Astrocyte (in vitro differentiated cells and primary cell): ENCODE measurements at places on chromosomes 11 and 22. TPM values are rescaled to one million over a fixed set of nuclear protein-coding genes. Genes with fewer than 3 reads are reported as not detected.

ZNF143 gene
- 20.9 and 28.3 TPM in 2 replicates for total RNA-seq

ELMOD1 gene
- 0.34 and 0.52 TPM in 2 replicates for total RNA-seq

MPZL2 gene
- 0.50 and 0.95 TPM in 2 replicates for total RNA-seq

DEUP1 gene
- total RNA-seq = 0.41 and 0.91 TPM in 2 replicates

HSPB2 gene
- not detected in 2 replicates for total RNA-seq

TRPM5 gene
- total RNA-seq = not detected in 2 replicates

TSPO gene
- total RNA-seq = 124 and 126 TPM in 2 replicates

CSF2RB gene
- 0.09 and 0.31 TPM in 2 replicates for total RNA-seq

INS gene
- not detected in 2 replicates for total RNA-seq

GRM5 gene
- 0.30 and 0.70 TPM in 2 replicates for total RNA-seq

OLFML1 gene
- total RNA-seq = not detected in 2 replicates

F2 gene
- 0.57 and 0.60 TPM in 2 replicates for total RNA-seq

CACNA1I gene
- total RNA-seq = 0.11 and 0.17 TPM in 2 replicates

DNA sequence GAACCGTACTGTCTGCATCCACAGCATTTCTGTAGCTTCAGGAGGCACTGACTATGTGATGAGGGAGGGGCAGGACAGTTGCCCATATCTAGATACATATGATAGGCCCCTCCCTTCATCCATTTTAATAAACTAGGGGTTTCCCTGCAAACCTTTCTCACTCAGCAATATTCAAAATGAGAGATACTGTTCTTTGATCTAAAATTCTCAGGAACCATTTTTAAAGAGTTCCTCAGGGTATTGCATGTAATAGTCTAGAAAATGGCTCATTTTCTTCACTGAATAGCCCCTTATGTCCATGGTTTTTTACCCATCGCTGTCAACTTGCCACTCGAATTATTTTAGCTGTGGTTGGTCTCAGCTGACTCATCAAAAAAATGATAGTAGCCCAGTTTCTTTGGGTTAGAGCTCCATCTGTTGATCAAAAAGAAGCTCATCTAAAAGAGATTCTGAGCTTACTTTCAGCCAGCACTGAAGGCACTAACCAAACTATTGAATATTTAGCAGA, 37.0 kb upstream of the DNAJB7 start:
- peak; percentile 40 for DNase-seq

DNA sequence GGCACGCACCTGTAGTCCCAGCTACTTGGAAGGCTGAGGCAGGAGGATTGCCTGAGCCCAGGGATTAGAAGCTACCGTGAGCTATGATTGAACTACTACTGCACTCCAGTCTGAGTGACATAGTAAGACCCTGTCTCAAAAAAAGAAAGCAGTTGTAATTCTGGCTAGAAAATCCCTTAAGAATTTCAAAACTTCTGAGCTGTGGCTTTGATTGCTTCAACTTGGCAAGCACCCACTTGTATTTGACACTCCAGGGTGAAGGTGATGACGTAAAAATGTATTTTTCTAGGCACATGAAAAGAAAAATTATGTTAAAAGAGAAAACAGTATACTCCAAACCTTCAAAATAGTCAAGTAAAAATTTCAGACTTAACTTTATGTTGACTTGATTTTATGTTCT, 23.6 kb upstream of the ALKBH3 start:
- no peak for DNase-seq

- no peak for DNase-seq
These were observed 706 bp upstream of the CXCR5 start for GRCh38 chr11:118883004-118883367.

GRCh38 chr11:118434123-118434552, 2.2 kb upstream of the KMT2A start:
- DNase-seq = peak; percentile 52

GRCh38 chr11:66061268-66061667, 8.8 kb upstream of the PACS1 start:
- DNase-seq = no peak

DNA sequence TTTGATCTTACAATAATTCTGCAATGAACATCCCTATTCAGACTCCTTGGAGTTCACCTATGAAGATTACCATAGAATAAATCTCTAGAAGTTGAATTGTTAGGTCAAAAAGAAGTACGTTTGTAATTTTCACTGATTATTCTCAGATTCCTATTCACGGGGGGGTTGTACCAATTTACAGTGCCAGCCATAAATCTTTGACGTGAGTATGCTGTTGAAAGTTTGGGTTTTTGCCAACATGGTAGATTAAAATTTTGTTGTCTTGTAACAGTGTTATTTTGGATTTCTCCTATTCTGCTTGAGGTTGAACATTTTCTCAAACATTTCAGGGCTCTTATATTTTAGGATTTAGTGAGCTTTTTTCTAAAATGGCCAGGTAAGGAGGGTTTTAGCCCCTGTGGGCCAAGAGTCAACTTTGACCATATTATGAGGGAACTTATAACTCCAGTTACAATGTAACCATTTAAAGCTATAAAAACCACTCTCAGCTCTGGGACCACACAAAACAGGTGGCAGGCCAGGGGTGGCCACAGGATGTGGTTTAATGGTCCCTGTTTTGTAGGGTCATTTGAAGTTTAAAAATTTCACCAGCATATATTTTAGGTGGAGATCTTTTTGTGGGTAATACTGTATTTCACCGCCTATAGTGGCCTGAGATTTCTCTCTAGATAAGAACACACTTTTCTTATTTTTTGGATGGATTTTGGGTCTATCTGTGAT, 25.8 kb downstream of the GGTLC2 start:
- DNase-seq = no peak

DNA sequence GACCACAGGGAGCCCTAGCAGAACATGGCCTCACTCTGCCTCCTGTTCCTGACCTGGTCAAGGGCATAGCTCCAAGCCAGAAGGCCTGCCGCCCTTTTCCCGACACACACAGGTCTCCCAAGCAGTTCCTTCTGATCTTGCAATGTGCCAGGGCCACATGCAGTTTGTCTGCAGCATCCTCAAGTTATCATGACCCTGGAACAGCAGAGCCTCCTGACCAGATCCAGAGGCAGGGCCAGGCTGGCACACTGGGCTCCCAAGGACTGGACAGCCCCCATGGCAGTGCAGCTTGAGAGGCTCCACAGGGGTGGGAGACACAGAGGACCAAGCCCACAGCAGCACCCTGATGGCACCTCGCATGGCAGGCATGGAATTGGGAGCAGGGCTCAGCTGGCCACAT, 31.2 kb downstream of the GNAZ start:
- no peak for DNase-seq

- DNase-seq = peak; percentile 28
These were observed at the start of gene TUBA8 for GRCh38 chr22:18110194-18110953. TSS of gene TUBA8 (plus strand) at chr22:18110809. CDS start at chr22:18110866, 57 bp downstream.

- DNase-seq = peak; percentile 90
These were observed 200.8 kb downstream of the LUZP2 start for GRCh38 chr11:24697522-24698111.

- no peak for DNase-seq
These were observed 4.7 kb upstream of the KDELR3 start for GRCh38 chr22:38462960-38463784.

GRCh38 chr22:46139895-46140350, 10.4 kb upstream of the PPARA start:
- DNase-seq = no peak

DNA sequence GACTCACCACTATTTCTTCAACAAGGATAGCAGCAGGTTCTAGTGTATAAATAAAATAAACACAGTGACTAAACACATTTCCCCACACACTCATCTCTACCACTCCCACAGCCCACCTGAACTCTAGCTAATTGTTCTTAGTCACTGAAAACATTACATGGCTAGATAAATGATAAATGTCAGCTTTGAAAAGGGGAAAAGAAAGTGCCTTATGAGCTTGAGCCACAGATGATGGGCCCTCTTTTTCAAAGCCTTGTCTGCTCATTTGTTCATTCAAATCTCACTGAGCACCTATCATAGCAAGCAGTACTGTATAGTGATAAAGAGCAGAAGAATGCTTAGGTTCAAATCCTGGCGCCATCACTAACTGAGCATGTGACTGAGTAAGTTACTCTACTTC, 58.3 kb downstream of the SIK3 start:
- peak; percentile 42 for DNase-seq

DNA sequence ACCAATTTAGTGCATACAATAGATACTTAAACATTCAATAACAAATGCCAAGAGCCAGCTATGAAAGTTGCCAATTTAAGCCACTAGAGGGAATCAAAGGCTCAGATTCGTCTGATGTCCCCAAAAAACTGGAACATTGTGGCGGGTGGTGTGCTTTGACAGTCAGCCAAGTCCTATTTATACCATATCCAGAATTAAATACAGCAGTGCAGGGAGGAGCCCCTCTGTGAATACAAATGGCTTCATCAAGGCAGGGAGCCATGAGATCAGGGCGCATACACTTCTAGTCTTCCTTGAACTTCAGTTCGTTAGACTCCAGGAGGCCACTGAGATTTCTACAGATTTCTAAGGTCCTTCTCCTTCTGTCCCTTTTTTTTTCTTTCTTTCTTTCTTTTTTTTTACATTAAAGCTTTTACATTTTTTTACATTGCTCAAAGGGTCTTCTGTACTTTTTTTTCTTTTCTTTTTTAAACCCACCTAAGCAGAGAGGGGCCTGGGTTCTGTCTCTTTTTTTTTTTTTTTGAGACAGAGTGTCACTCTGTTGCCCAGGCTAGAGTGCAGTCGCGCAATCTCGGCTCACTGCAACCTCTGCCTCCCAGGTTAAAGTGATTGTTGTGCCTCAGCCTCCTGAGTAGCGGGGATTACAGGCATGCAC, 41.5 kb upstream of the HSPA8 start:
- peak; percentile 45 for DNase-seq

- no peak for DNase-seq
These were observed 340.5 kb downstream of the TENM4 start for GRCh38 chr11:79100093-79100910.

DNA sequence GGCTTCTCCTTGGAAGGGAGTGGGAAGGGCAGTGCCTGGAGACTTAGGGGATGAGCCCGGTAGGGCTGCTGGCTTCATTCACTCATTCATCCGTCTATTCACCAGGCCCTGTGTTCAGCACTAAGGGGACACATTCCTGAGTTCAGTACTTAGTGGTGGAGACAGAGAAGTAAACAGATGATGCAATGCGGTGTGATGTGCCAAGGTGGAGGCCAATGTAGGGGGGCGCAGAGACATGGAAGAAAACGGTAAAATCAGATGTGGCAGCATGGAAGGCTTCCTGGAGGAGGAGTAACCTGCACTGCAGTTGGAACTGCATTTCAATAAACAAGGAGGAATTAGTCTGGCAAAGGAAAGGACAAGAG, 21.3 kb downstream of the GRIK4 start:
- DNase-seq = peak; percentile 49

DNA sequence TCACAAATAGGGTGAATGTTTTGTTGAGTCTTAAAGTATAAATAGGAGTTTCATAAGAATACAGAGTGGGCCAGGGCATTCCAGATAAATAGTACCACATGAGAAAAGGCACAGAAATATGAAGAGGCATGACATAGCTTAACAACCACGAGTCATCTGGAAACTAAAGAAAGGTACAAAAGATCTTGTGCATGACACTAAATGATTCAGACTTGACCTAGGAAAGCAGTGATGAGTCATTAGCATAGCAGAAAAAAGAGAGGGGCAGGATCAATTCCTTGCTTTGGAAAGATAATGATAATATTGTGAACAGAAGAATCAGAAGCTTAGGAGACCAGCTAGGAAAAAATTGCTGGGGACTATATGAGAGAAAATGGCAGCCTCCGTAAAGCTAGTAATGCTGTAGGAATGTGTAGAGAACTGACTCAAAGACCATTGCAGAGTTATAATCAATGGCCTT, 47.6 kb upstream of the FIBIN start:
- peak; percentile 72 for DNase-seq

DNA sequence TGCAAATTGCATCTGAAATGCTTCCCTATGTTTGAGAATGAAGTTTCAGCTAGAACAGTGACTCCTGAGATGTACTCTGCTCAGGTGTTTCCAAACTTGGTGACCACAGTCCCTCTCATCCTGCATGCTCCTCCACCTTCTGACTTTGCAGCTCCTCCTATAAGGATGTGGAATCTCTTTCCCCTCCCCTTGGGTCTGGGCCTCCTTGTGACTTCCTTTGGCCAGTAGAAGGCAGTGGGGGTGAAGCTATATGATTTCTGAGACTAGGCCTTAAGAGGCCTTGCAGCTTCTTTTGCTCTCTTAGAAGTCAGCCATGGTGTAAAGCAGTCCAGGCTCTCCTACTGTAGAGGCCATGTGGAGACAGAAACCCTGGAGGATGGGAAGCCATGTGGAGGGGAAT, 50.7 kb downstream of the CSF2RB start:
- no peak for DNase-seq

GRCh38 chr11:123392844-123393243, 37.2 kb upstream of the GRAMD1B start:
- no peak for DNase-seq

DNA sequence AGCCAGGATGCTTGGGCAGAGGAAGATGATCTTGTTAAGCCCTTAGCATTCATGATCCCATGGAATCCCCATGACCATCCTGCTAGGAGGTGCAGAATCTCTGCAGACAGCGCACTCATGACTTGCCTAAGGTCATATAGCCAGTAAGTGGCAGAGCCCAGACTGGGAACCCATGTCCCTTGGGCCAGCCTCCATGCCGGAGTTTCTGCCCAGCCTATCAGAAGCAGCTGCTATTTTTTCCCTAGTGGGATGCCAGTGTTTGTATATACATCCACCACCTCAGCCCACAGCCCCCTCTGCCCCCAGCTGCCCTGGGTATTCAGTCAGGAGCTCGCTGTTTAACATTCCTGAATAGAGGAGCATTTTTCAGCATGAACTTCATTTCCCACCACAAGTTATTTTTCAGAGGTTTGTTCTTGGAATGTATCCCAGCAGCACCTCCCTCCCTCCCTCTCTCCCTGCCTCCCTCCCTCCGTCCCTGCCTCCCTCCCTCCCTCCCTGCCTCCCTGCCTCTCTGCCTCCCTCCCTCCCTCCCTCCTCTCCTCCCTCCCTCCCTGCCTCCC, 34.4 kb upstream of the SUSD2 start:
- peak; percentile 84 for DNase-seq

DNA sequence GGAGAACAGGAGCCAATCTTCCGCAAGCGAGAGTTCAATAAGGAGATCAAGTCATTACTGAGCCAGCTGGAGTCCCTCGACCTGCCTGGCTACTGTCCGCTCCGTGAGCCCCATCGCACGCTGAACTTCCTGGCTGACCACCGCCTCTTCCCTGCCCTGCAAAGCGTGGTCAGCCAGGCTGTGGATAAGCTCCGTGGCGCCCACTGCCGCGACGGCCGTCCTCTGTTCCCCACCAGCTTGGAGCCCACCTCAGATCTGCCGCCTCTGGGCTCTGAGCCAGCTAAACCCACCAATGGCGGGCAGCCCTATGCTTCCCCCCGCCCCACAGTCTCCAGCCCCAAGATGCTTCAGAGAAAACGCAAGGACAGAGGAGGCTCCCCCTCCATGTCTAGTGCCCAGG, 2.3 kb downstream of the CCDC116 start:
- no peak for DNase-seq

DNA sequence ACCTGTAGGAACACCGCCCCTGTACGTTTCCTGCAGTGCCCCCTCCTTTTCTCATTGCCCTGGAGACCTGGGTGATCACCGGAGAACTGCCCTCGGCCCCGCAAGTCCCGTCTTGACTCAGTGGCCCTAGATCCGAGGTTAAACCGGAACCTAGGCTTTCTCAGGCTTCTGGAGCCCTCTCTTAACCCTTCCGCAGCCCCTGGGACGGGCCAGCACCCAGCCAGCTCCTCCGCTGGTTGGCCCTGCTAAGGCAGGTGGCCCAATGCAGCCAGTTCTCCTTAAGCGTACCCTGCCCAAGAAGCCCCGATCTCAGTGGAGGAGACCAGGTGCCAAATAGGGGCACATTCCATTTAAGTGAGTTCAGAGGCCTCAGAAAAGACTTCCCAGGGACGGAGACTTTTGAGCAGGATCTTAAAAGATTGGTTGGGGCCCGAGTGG, 776 bp downstream of the NLRX1 start:
- peak; percentile 56 for DNase-seq

GRCh38 chr11:73317803-73318202, 9.7 kb downstream of the ARHGEF17 start:
- no peak for DNase-seq

- peak; percentile 83 for DNase-seq
These were observed 277.3 kb upstream of the FAT3 start for GRCh38 chr11:91947215-91947820.
